ENCODE measurements at places on chromosomes 5 and 9.

- peak; percentile 27 for DNase-seq
Measured at GRCh38 chr9:108850293-108850897, 5.4 kb downstream of the ACTL7B start.

DNA sequence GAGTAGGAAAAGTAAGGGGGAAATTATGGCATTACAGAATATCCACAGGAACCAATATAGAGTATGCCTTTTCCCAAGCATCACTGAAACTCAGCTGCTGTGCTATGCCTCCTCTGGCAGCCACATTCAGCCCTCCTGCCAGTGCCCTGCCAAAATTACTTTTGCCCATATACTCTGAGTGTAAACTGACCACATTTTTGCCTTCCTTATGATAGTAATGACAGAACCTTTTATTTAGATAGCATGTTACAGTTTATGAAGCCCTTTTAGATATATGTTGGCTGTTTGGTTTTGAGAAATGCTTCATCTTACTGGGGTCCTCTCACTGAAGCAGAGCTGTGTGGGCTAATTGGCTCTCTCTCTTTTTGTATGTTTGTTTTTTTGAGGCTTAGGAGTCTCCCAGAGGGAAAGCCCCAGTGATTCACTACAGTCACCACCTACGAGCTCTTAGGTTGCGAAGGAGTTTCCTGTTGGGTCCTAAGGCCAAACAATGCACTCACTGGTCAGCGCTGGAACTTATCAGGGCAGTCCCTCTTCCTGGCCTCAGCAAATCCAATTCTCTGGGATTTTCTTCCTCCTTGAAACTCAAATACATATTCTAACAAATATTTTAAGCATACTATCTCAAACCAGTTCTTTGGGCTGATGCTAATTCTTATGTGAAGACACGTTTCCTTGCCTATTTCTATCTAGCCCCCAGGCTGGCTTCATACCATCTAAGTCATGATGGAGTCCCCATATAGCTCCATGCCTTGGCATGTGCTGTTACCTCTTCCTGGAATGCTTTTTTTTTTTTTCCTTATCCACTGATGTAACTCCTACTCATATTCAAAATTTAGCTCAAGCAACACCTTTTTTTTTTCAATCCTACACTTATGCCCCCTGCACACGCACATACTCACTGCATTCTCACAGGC lies 3.7 kb downstream of the PHF24 start:
- peak; percentile 90 for DNase-seq

GRCh38 chr9:130090915-130091314 lies 37.2 kb downstream of the GPR107 start:
- DNase-seq: no peak

GRCh38 chr9:76901801-76902200 lies 4.1 kb downstream of the PRUNE2 start:
- DNase-seq: no peak

- DNase-seq: no peak
Measured at GRCh38 chr9:14313951-14314423, at the start of gene NFIB. NFIB (minus strand) TSS chr9:14314141; CDS start chr9:14313511, 630 bp downstream.

GRCh38 chr5:134507452-134507851 lies 18.0 kb upstream of the JADE2 start:
- no peak for DNase-seq
